Dorsolateral prefrontal cortex (tissue), 122 donors: ENCODE measurements at places on chromosomes 1 and 21.

- DNase-seq: no peak
Measured at GRCh38 chr1:8602471-8603219, 214.8 kb downstream of the RERE start.

DNA sequence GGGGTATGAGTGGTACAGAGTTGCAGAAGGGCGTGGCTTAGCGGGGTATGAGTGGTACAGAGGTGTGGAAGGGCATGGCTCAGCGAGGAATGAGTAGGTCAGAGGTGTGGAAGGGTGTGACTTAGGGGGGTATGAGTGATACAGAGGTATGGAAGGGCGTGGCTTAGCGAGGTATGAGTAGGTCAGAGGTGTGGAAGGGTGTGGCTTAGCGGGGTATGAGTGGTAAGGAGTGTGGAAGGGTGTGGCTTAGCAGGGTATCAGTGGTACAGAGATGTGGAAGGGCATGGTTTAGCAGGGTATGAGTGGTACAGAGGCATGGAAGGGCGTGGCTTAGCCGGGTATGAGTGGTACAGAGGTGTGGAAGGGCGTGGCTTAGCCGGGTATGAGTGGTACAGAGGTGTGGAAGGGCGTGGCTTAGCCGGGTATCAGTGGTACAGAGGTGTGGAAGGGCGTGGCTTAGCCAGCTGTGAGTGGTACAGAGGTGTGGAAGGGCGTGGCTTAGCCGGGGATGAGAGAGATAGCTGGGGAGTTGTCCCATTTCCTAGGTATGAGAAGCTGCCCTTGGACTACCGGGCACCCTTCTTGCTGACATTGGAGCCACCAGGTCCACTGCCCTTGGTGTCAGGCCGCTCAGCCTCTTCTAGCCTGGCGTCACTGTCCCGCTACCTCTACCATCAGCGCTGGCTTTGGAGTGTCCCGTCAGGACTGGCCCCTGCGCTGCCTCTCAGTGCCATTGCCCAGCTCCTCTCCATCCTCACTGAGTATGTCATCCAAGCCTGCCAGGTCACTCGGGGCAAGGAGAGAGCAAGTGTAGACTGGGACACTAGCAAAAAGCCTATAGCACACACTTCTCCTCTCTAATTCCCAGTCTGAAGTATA, 29.8 kb downstream of the HYI start:
- DNase-seq: no peak

DNA sequence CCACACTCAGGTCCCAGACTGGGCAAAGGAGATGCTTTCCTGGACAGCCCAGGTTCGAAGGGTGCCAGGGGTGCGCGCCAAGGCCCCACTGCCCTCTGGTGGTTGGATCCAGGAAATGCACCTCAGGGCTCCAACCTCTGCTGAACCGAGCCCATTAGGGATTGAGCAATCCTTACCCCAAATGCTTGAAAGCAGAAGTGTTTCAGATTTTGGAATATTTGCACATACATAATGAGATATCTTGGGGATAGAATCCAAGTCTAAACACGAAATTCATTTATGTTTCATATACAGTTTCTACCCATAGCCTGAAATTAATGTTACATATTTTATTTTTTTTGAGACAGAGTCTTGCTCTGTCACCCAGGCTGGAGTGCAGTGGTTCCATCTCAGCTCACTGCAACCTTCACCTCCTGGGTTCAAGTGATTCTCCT, 57.4 kb downstream of the SLC9A1 start:
- DNase-seq: no peak

GRCh38 chr1:83766241-83766691, 232.7 kb downstream of the TTLL7 start:
- no peak for DNase-seq

DNA sequence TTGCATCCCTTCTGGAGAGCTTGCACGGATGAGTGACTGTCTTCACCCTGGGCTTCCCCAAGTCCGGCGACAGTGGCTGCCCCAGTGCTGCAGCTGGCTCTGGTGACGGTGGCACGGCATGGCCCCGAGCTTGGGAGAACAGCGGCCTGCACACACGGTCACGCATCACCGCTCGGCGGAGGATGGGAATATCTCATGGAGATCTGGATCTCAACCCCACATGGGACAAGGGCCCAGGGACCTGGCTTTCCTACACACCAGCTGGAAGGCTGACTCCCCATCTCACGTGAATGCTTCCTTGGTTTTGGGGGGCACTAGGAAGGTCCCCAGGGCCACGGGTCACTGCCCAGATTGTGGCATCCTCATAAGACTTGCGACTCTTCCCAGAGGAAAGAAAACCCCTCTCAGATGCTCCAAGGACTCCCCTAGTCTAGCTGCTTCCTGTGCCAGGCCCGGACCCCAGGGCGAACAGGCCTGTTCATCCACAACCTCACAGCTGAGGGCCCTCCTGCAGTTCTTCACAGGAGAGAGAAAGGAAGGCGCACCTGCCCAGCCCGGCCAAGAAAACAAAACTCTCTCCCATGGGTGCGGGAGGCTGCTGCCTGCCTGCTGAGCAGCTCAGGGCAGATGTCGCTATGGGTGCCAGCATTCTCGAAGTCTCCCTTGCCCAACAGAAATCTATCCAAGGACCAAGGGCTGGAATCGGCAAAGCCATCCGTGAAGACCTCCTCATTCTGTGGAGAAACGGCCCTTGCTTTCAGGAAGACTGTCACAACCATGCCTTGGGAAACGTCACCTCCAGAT, 9.9 kb downstream of the CFAP410 start:
- DNase-seq: no peak
